ENCODE measurements at places on chromosomes 7 and 10. TPM values are rescaled to one million over a fixed set of nuclear protein-coding genes. Genes with fewer than 3 reads are reported as not detected.

The MMP21 gene
- total RNA-seq, result not detected

The AKR1C4 gene
- 0.37 TPM for total RNA-seq

The AZGP1 gene
- total RNA-seq, result not detected

The FGFBP3 gene
- total RNA-seq, result 2.3 TPM

The KCNIP2 gene
- total RNA-seq, result 0.73 TPM

The C10orf62 gene
- total RNA-seq, result 0.12 TPM

The CXCL12 gene
- 0.13 TPM for total RNA-seq

The ARHGAP22 gene
- 4.4 TPM for total RNA-seq

The FAM221A gene
- total RNA-seq, result 0.28 TPM

The HHEX gene
- 15.9 TPM for total RNA-seq

The STAG3 gene
- total RNA-seq, result 0.22 TPM

The HOXA7 gene
- 5.1 TPM for total RNA-seq

The CHAT gene
- not detected for total RNA-seq

The BBS9 gene
- 3.4 TPM for total RNA-seq

The KLF14 gene
- not detected for total RNA-seq

The AS3MT gene
- total RNA-seq, result 3.3 TPM

The POMZP3 gene
- total RNA-seq, result 18.7 TPM

The WEE2 gene
- not detected for total RNA-seq

The PNLIPRP3 gene
- not detected for total RNA-seq

The CPN1 gene
- total RNA-seq, result 0.20 TPM

The SPDYE11 gene
- not detected for total RNA-seq

The ZCCHC24 gene
- 5.1 TPM for total RNA-seq

The AKR1C2 gene
- 3,160 TPM for total RNA-seq

The CPA2 gene
- 0.08 TPM for total RNA-seq

The GPRIN2 gene
- total RNA-seq, result 33.2 TPM

The GIMAP8 gene
- not detected for total RNA-seq

The AHR gene
- total RNA-seq, result 15.4 TPM

The TFEC gene
- total RNA-seq, result 0.10 TPM
